ENCODE measurements at places on chromosomes 1 and 21.

DNA sequence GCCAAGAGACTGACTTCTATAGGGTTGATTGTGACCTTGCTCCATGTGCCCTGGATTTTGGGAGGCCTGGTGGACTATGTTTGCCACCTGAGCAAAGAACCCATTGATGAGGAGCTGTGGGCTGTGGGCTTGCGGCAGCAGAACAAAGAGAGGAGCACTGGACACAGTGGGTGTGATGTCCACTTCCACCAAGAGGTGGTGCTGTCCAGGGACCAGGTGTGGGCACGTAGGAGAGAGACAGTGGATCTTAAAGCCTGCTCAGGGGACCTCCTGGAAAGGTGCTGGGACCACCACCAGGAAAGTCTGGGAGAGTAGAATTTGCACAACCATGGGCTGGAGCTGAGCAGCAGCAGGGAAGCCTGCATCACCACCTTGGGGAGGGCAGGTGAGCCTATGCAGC lies 106.7 kb upstream of the ETS2 start:
- DNase-seq: no peak

DNA sequence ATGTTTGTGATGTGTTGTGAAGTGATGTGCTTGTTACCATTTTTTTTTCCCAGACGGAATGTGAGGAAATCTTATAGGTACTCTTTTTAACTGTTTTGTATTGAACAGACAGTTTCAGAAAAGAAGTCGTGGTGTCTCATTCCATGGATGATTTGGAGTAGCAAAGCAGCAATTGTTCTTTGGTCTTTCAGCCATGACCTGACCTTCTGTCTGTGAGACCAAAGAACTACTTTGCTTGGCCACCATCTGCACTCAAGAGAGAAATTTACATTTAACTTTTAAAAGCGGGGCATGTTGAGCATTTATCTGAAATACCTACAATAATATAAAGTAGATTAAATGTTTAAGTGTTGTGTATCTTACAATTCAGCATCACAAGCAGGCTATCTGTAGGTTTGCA lies 90.2 kb downstream of the SDCCAG8 start:
- no peak for DNase-seq

DNA sequence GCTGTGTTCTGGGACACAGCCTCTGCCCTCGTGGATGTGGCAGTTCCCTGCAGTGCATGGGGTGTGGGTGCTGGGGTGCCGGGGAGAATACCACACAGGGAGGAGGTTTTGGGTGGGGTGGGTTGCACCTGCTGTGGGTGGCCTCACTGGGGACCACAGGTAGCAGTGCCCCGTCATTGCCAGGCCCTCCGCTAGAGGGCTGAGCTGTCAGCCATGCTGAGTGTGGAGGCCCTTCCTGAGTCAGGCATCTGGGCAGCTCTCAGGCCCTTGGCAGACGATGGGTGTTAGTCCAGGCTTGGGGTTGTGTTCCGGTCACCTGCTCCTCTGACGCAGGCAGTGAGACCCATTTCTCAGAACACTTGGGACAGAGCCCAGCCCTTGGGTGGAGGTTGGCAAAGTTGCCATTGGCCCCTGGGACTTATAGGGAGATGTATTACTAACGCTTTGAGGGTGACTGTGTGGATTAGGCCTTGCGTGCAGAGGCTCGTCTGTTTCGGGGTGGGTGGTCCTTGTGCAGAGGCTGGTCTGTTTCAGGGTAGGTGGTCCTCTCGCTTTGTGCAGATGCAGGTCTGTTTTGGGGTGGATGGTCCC lies 23.9 kb downstream of the PCNT start:
- DNase-seq: no peak

- DNase-seq: no peak
Measured at GRCh38 chr1:43482215-43482614, 28.5 kb upstream of the HYI start.

DNA sequence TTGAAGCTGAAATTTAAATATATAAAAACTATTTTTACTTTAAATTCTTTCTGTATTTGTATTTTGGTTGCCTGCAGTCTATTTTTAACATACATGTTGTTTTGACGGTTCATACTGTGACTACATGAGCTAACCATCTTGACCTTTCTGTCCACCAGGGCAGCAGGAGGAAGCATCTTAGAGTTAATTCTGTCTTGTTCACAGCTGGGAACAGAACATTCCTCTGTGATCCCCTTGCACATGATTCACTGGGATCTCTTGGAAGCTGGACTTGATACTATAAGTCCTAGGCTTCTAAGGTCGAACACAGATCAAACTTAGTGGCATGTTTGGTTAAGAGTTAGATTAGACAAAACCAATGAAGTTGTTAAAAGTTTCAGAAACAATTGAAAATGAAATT lies 99.7 kb downstream of the NFIA start:
- DNase-seq: no peak

GRCh38 chr1:107048241-107048640 lies 8.2 kb upstream of the PRMT6 start:
- no peak for DNase-seq

DNA sequence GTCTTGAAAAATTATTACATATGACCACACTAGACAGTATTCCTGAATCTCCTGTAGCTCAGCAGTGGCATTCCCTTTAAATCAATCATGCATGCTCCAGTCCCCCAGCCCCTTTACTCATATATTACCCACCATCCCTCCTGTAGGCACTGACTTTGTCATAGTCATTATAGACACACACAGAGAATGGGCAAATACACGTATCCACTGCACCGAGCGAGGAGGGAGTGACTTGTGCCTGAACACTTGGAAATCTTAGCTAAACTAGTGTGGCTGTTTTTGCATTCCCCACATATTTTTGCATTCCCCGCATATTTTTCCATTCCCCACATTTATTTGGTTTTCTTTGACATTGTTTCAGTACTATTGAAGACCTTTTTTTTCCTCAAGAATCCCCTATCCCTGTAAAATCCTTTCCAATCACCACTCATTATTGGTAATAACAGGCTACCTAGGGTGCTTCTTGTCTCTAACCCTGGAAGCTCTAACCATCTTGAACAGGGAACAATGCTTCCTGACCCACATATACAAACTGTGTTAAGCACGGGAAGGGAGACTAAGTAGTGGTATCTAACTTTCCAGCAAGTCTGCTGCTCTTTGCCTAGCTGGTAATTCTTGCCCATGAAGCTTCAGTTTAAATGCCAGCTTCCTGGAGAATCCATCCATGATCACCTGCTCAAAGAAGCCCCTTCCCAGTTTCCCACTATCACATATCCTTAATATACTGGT lies 534.4 kb upstream of the CAMK1G start:
- DNase-seq: no peak

GRCh38 chr1:110714374-110714995 lies 39.7 kb upstream of the KCNA3 start:
- DNase-seq: no peak

- no peak for DNase-seq
Measured at GRCh38 chr1:101484689-101485338, 248.0 kb downstream of the S1PR1 start.

DNA sequence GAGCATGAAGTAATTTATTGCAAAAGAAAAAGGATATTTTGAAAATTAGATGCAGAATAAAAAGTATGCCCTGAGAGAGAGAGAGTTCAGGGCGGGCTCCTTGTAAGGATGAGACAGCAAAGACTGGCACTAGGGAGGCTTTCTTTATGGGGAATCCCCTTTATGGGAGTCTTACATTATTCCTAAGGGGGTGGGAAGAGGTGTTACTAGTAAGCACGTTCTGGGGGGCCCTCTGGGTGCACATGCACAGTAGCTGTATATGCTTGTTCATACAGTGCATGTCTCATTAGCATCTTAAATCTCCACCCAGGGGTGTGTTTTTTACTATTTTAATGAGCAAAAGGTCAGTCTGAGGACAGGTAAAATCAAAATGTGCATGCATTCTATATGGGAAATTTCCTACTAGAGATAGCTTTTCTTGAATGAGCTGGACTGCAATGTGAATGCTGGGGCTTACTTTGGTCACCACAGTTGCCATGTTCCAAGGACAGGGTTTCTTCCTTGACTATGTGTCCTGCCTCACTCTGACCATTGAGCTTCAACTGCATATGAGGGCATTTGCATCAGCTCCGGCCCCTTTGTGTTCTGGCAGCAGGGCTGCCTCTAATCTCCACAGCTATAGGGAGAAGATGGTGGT lies 614.1 kb downstream of the NUF2 start:
- no peak for DNase-seq

DNA sequence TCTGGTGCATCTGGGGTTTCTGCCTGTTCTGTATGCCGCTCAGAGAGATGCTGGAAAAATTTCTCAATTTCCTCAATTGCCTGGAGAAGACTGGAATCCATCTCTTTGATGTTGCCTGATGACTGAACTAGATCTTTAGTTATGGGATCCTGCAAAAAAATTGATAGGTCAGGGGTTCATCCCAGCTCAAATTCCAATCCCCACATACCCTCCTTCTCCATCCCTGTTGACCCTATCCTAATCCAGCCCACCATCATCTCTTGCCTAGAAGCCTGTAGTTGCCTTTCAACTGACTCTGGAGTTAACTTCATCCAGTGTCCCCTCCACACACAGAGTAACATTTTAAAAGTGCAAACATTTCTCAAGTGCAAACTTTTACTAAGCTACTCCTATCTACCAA lies at the start of gene KLF18:
TSS of gene KLF18 (minus strand) at position 101 of the 400 bp plus-strand sequence. CDS start at position 101, 0 bp downstream.
- no peak for DNase-seq

DNA sequence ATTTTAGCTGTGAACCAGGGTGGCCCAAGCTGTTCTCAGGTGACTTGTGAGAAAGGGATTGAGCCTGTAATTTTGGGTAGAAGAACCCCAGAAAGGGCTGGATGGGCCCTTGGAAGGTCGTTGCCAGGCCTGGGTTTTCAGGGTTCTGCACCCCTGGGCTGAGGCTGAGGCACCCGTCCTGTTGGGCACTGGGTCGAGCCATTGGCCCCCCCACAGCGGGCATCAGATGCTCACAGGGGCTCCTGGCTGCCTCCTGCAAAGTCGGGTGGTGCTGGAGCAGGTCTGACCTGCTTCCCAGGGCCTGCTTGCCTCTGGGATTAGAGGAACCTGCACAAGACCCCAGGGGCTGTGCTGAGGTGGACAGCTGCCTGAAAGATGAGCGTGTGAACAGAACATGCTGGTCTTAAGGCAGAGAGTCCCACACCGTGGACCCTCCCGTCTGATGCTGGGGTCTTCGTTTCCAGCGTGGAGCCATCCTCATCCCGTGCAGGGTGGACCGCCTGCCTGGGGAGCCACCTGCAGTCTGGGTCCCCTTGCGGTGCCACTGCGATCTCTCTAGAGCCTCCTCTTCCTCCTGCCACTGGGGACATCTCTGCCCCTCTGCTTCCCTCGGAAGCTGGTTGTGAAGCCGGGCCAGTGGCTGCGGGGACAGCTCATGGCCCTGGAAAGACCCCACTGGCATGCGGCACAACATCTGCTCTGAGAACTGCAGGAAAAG lies 1.7 kb upstream of the TRPM2 start:
- DNase-seq: no peak

GRCh38 chr1:207407655-207408260 lies 46.4 kb upstream of the CR2 start:
- DNase-seq: peak; percentile 3

DNA sequence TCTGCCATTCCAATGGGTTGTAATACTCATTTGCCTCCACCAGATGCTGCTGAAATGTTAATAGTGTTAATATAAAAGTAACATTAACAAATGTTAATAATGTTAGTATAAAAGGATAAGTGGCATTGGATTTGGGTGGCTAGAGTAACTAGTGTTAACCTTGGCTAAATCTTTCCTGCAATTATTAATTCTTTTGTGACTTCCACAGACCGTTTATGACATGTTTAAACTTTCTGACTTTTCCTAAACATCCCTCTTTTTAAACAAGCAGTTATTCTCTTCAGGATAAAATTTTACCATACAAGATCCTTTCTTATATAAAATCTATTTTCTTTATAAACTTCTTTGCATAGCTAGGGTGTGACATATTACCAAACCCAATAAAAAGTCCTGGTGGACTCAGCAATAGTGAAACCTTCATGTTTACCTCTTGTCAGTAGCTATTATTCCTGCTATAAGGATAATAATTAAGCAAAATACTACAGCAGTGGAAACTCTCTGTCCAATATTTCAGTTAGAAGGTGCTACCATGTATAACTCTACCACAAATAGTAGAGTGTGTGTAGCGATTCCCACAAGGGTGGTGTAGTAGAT lies 41.5 kb downstream of the CCDC30 start:
- DNase-seq: no peak

GRCh38 chr1:159927849-159928431 lies 2.6 kb upstream of the TAGLN2 start:
- DNase-seq: no peak

GRCh38 chr1:89753761-89754160 lies 67.1 kb upstream of the LRRC8D start:
- no peak for DNase-seq

DNA sequence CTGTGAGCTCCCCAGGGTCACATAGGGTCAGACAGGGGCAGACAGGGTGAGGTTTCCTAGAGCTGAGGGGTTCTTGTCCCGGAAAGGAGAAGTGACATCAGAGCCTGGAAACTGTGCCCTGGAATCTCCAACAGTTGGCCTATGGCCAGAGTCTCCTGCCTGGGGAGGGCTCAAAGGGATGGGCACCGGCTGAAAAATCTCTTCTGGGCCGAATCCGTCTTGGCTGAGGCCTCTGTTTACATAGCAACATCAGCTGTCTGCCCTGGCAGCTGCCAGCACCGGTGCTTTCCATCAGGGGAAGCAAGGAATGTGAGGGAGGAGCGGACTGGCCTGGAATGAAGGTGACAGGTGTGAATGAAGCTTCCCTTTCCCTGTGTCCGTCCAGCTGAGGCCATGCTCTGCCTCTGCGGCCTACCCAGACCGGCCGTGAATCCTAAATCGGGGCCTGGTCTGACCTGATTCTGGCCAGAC lies 30.7 kb downstream of the VASH2 start:
- DNase-seq: no peak

GRCh38 chr1:85406887-85407533 lies 57.9 kb downstream of the DDAH1 start:
- DNase-seq: peak; percentile 71

- no peak for DNase-seq
Measured at GRCh38 chr1:160647329-160647720, 481 bp upstream of the SLAMF1 start.

DNA sequence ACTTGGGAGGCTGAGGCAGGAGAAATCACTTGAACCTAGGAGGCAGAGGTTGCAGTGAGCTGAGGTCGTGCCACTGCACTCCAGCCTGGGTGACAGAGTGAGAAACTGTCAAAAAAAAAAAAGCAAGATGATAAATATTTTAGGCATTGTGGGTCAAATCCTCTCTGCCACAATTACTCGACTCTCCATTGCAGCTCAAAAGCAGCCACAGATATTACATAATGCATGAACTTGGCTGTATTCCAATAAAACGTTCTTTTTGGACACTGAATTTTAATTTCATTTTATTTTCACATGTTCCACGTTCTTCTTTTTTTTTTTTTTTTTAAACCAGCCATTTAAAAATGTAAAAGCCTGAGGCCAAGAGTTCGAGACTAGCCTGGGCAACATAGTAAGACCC lies 69.4 kb downstream of the TCP10L start:
- DNase-seq: no peak

GRCh38 chr1:206491616-206492015 lies 15.7 kb upstream of the RASSF5 start:
- DNase-seq: no peak

DNA sequence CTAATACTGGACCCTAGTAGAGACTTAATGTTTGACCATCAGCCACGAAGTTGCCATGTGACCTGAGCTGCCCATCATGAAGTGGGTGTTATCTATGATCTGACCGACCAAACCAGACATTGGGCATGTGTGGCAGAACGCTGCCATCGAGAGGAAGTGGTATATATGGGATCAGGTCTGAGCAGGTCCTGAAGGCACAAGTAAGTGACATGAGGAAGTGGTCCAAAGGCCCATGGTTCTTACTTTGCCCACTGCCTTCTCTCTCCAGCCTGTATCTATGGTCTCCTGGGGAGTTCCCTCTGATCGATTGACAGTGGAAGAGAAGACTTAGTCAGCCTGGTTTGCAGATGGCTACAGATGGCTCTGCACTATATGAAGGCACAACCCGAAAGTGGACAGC lies 7.9 kb downstream of the SPSB1 start:
- no peak for DNase-seq

All from AG09319 (cell line).